ENCODE measurements at places on chromosomes 11 and 22.

DNA sequence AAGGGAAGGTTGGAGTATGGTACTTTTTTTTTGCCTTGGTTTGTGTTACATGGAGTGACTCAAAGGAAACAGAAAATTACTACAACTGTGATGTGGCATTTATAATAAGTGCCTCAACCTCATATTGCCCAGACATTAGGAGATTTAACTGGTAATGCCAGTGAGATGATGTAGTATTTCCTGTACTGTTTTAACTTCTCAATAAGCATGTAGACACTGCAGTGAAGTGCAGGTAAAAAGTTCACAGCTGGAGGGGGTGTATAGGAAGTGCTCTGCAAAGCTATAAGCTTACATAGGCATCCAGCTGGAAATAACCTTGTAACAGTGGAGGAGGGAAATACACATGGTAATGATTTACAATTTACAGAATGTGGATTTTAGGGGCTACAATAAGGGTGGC is 138.2 kb upstream of the MTMR2 start:
- H3K4me1 ChIP-seq, result peaks cover 81% of the 10 kb centered on the region
- peak overlapping the region; percentile 94 for H3K27ac ChIP-seq
- H3K27me3 ChIP-seq, result no peaks in the 10 kb centered on the region
- DNase-seq, result peak; percentile 65

- peak; percentile 90 for DNase-seq
- no peaks in the 10 kb centered on the region for H3K36me3 ChIP-seq
- H3K27ac ChIP-seq, result peak overlapping the region; percentile 77
- no peaks in the 10 kb centered on the region for H3K27me3 ChIP-seq
Observed at GRCh38 chr22:36977401-36977861, 41.8 kb downstream of the TST start.

DNA sequence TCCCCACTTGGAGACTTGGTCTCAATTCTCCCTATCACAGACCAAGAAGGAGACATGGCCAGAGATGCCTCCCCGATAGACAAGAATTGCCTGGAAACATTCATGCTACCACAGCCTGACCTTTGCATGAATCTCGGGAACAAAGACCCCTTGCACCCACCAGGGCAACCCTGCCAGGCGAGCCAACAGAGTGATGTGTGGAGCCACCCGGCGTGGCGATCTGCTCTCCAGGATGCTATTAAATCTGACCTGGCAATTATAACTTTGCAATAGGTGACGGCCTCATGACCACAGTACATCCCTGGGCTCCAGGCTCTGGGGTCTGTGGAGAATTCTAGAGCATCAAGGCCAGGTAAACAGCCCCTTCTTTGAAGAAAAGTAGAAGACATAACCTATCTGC is 31.1 kb upstream of the MN1 start:
- no peaks in the 10 kb centered on the region for H3K27me3 ChIP-seq
- peaks cover 10% of the 10 kb centered on the region for H3K4me1 ChIP-seq
- no peak overlapping the region for H3K27ac ChIP-seq
- H3K4me3 ChIP-seq, result no peak overlapping the region
- no peak for DNase-seq

- no peaks in the 10 kb centered on the region for H3K4me1 ChIP-seq
- H3K27me3 ChIP-seq, result no peaks in the 10 kb centered on the region
- no peaks in the 10 kb centered on the region for H3K36me3 ChIP-seq
- no peak overlapping the region for H3K4me3 ChIP-seq
- no peak for DNase-seq
Observed at GRCh38 chr11:83140691-83141455, 16.1 kb upstream of the PCF11 start.

DNA sequence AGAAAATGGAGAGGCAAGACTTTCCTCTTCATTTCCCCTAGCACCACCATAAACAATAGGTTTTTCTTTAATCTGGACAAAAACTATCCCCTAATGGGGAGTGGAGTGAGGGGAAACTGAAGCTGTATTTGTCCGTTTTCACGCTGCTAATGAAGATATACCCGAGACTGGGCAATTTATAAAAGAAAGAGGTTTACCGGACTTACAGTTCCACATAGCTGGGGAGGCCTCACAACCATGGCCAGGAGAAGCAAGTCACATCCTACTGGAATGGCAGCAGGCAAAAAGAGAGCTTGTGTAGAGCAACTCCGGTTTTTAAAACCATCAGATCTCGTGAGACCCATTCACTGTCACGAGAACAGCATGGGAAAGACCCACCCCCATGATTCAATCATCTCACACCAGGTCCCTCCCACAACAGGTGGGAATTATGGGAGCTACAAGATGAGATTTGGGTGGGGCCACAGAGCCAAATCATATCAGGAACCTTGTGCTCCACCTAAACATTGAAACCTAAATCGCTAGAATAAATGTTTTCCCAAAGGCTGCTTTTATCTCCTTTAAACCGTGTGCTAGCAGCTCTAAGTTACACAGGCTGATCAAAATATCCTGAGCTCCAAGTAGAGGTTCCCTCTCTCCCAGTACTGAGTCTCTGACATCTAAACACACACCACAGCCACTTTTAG is 4.3 kb downstream of the UBQLN3 start:
- DNase-seq, result no peak
- no peak overlapping the region for H3K27ac ChIP-seq
- no peak overlapping the region for H3K4me3 ChIP-seq
- H3K36me3 ChIP-seq, result no peaks in the 10 kb centered on the region

DNA sequence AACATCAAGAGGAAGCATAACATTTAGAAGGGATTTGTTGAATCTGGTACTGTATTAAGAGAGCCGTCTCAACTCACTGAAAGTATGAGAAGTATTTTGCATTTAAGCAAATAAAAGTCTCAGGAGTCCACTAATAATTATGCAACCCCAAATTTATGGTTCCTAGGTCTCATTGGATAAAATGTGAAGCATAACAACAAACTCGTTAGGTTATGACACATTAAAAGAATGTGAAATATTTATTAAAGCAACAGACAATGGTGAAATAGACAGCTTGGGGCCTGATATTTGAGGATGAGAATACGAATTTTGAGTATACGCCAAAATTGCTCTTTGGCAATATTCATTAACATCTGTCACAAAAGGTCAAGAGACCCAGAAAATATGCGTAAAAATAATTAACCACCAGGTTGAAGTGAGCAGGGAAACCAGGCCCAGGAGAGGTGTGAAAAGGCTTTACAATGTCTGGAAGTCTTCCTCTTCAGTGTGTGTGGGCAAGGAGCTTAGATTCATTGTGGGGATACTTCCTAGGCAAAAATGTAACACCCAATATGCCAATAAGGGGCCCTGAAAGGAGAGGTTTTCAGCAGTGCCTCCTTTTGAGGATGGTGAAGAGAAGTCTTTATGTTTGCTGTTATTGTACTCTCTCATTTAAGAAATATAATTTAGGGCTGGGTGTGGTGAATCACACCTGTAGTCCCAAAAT is 89.2 kb downstream of the FDX1 start:
- H3K36me3 ChIP-seq, result no peaks in the 10 kb centered on the region
- H3K27ac ChIP-seq, result no peak overlapping the region
- H3K4me3 ChIP-seq, result no peak overlapping the region
- H3K4me1 ChIP-seq, result peaks cover 2% of the 10 kb centered on the region

- no peaks in the 10 kb centered on the region for H3K27me3 ChIP-seq
- H3K4me1 ChIP-seq, result peaks cover 5% of the 10 kb centered on the region
- no peak for DNase-seq
- no peak overlapping the region for H3K4me3 ChIP-seq
- H3K36me3 ChIP-seq, result no peaks in the 10 kb centered on the region
- H3K27ac ChIP-seq, result no peak overlapping the region
Observed at GRCh38 chr11:45048870-45049691, 97.4 kb upstream of the PRDM11 start.

GRCh38 chr11:71189768-71190315 is 62.5 kb downstream of the SHANK2 start:
- H3K4me1 ChIP-seq, result no peaks in the 10 kb centered on the region

DNA sequence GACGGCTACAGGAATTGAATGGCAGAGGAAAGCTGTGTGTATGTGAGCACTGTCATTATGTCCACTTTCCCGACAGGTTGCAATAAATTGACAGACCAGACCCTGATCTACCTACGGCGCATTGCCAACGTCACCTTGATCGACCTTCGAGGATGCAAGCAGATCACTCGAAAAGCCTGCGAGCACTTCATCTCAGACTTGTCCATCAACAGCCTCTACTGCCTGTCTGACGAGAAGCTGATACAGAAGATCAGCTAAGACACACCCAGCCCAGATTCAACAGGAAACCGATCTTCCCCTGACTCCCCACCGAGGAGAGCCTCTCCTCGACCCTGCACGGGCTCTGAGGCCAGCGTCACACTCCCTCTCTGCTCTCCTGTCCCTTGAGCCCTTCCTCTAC is 11.5 kb upstream of the GRK2 start:
- H3K36me3 ChIP-seq, result peaks cover 60% of the 10 kb centered on the region
- no peak for DNase-seq
- H3K27ac ChIP-seq, result no peak overlapping the region
- no peaks in the 10 kb centered on the region for H3K27me3 ChIP-seq

- no peak overlapping the region for H3K4me3 ChIP-seq
- no peaks in the 10 kb centered on the region for H3K36me3 ChIP-seq
- H3K4me1 ChIP-seq, result peaks cover 4% of the 10 kb centered on the region
- DNase-seq, result no peak
- peaks cover 12% of the 10 kb centered on the region for H3K27me3 ChIP-seq
Observed at GRCh38 chr22:33022231-33022630, 36.0 kb downstream of the SYN3 start.

GRCh38 chr11:94018721-94019120 is 2.4 kb upstream of the HEPHL1 start:
- DNase-seq, result no peak
- no peak overlapping the region for H3K27ac ChIP-seq
- no peak overlapping the region for H3K4me3 ChIP-seq
- no peaks in the 10 kb centered on the region for H3K27me3 ChIP-seq

DNA sequence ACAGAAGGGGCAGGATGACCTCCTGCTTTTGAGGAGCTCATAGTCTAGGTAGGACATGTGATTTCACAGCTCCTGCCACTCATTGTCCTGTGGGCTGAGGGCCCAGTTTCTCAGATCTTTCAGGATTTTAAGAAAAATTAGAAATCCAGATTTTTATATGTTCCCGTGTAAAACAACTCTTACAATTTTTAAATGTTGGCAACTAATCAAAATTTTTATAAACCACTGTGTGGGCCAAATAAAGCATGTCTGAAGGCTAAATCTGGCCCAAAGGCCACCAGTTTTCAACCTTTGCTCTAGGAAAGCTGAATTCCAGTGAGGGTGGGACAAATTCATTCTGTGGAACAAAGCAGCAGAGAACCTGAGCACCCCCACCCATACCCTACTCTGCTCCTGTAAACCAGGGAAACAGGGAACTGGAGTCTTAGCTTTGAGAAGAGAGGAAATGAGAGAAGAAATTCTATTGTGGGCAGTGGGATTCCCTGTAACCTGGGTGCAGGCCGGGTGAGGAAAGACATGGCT is 20.6 kb downstream of the LRRC32 start:
- H3K4me1 ChIP-seq, result no peaks in the 10 kb centered on the region
- H3K4me3 ChIP-seq, result no peak overlapping the region
- DNase-seq, result no peak
- H3K36me3 ChIP-seq, result no peaks in the 10 kb centered on the region
- peaks cover 34% of the 10 kb centered on the region for H3K27me3 ChIP-seq

DNA sequence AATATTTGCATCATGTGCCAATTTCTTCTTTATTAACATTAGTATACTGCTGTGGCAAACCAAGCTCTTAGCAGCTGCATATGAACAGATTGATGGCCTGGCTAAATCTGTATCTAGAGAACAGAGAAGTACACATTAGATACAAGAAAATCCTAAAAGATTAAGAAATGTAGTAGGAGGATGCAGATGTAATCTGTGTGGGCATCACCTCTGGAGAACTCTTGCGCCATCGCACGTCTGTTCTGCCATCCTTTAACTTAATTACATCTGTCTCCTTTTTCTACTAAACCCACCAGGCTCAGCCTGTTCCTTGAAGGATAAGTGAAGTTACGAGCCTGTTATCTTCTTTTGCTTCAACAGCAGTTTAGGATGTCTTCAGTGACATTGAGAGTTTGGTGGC is 196.4 kb upstream of the PITPNB start:
- H3K27me3 ChIP-seq, result no peaks in the 10 kb centered on the region
- no peak overlapping the region for H3K4me3 ChIP-seq
- no peaks in the 10 kb centered on the region for H3K4me1 ChIP-seq
- no peak overlapping the region for H3K27ac ChIP-seq

- DNase-seq, result no peak
- peaks cover 68% of the 10 kb centered on the region for H3K4me1 ChIP-seq
- H3K4me3 ChIP-seq, result no peak overlapping the region
- peaks cover 2% of the 10 kb centered on the region for H3K27me3 ChIP-seq
- H3K27ac ChIP-seq, result peak overlapping the region; percentile 4
Observed at GRCh38 chr22:30192427-30192826, 54.1 kb downstream of the LIF start.

GRCh38 chr11:67213178-67213621 is 53.1 kb upstream of the GRK2 start:
- peak overlapping the region; percentile 5 for H3K27ac ChIP-seq
- H3K36me3 ChIP-seq, result peaks cover 26% of the 10 kb centered on the region
- peaks cover 3% of the 10 kb centered on the region for H3K4me1 ChIP-seq
- DNase-seq, result no peak
- no peaks in the 10 kb centered on the region for H3K27me3 ChIP-seq

GRCh38 chr11:64219354-64219684 is 6.7 kb downstream of the TRPT1 start:
- peaks cover 8% of the 10 kb centered on the region for H3K4me1 ChIP-seq
- peaks cover 41% of the 10 kb centered on the region for H3K36me3 ChIP-seq
- no peaks in the 10 kb centered on the region for H3K27me3 ChIP-seq
- no peak for DNase-seq

DNA sequence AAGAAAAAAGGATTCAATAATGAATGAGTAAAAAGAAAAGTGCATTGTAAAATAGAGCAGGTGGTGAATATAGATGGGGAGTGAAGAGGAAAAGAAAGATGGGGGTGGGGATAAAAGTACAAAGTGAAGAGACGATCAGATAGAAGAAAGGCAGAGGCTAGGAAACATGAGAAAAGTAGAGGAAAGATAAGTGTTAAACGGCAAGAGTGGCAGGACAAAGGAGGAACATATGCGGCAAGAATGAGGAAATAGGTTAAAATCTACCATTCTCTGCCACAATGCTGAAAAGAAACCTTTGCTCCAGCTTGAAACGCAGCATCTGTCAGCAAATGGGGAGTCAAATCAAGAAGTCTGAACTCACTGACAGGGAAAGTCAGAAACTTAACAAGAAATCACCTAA is 6.8 kb downstream of the FUT4 start:
- H3K36me3 ChIP-seq, result peaks cover 12% of the 10 kb centered on the region
- H3K27me3 ChIP-seq, result no peaks in the 10 kb centered on the region
- no peak overlapping the region for H3K4me3 ChIP-seq
- no peak for DNase-seq

DNA sequence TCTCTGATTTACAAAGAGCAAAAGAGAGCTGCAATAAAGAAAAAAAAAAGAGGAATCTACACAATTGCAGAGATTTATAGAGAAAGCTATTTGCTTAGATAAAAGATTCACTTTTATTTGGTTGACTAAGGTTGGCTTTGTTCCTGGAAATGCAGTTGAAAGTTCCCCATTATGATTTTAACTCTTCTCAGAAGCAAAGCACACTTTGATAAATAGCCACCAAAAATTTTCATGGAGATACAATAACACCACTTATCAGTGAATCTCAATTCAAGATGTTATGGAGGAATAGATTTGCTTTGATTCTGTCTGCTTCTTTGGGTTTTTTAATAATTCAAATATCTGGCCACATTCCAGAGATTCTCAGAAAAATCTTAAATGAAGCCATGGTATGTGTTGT is 88.5 kb upstream of the ANO3 start:
- H3K27me3 ChIP-seq, result no peaks in the 10 kb centered on the region
- no peaks in the 10 kb centered on the region for H3K4me1 ChIP-seq
- DNase-seq, result no peak
- no peaks in the 10 kb centered on the region for H3K36me3 ChIP-seq
- H3K4me3 ChIP-seq, result no peak overlapping the region

- H3K27ac ChIP-seq, result no peak overlapping the region
- H3K4me1 ChIP-seq, result no peaks in the 10 kb centered on the region
- DNase-seq, result peak; percentile 79
- no peaks in the 10 kb centered on the region for H3K36me3 ChIP-seq
- peaks cover 2% of the 10 kb centered on the region for H3K27me3 ChIP-seq
- no peak overlapping the region for H3K4me3 ChIP-seq
Observed at GRCh38 chr22:40036591-40037225, 42.0 kb downstream of the FAM83F start.

All from activated CD4-positive, alpha-beta T cell treated with anti-CD3 and anti-CD28 coated beads for 36 hours (primary cell).